ENCODE measurements at places on chromosomes 5 and 9. TPM values are rescaled to one million over a fixed set of nuclear protein-coding genes. Genes with fewer than 3 reads are reported as not detected.

PLEKHG4B gene
- total RNA-seq = 0.99 TPM

GRCh38 chr5:167771571-167771970 lies 519.9 kb upstream of the WWC1 start:
- H3K27me3 ChIP-seq = no peaks in the 10 kb centered on the region
- no peak for DNase-seq
- no peaks in the 10 kb centered on the region for H3K36me3 ChIP-seq
- no peak overlapping the region for H3K27ac ChIP-seq
- H3K4me3 ChIP-seq = no peak overlapping the region

CTSV gene
- 0.33 TPM for total RNA-seq

GRCh38 chr5:66860199-66860975 lies 264.2 kb downstream of the MAST4 start:
- H3K27me3 ChIP-seq = no peaks in the 10 kb centered on the region
- no peak overlapping the region for H3K4me3 ChIP-seq
- no peaks in the 10 kb centered on the region for H3K36me3 ChIP-seq

CCDC69 gene
- 34.8 TPM for total RNA-seq

GRCh38 chr9:15401266-15401665 lies 21.4 kb upstream of the SNAPC3 start:
- H3K27me3 ChIP-seq = no peaks in the 10 kb centered on the region
- H3K27ac ChIP-seq = no peak overlapping the region
- no peaks in the 10 kb centered on the region for H3K4me1 ChIP-seq
- DNase-seq = no peak

C5 gene
- 7.3 TPM for total RNA-seq
